Large intestine (tissue), 12 donors: ENCODE measurements at places on chromosomes 6 and 20. TPM values are rescaled to one million over a fixed set of nuclear protein-coding genes. Genes with fewer than 3 reads are reported as not detected.

GRCh38 chr20:40868551-40869217, 159.9 kb upstream of the TOP1 start:
- DNase-seq, result peak; percentile 44
- H3K36me3 ChIP-seq, result no peaks in the 10 kb centered on the region
- H3K27ac ChIP-seq, result no peak overlapping the region
- H3K27me3 ChIP-seq, result no peaks in the 10 kb centered on the region
- H3K4me1 ChIP-seq, result no peaks in the 10 kb centered on the region

GRCh38 chr6:158923805-158924498, 76.0 kb downstream of the RSPH3 start:
- DNase-seq, result peak; percentile 53
- H3K4me3 ChIP-seq, result no peak overlapping the region
- peak overlapping the region; percentile 60 for H3K27ac ChIP-seq
- H3K4me1 ChIP-seq, result no peaks in the 10 kb centered on the region

GRCh38 chr20:17624551-17625245, 54.8 kb downstream of the DSTN start:
- no peak overlapping the region for H3K4me3 ChIP-seq
- H3K36me3 ChIP-seq, result peaks cover 100% of the 10 kb centered on the region
- no peak overlapping the region for H3K27ac ChIP-seq
- no peak for DNase-seq
- no peaks in the 10 kb centered on the region for H3K27me3 ChIP-seq

- no peaks in the 10 kb centered on the region for H3K4me1 ChIP-seq
Measured at GRCh38 chr6:162179196-162179951, 548.2 kb downstream of the PRKN start.

DNA sequence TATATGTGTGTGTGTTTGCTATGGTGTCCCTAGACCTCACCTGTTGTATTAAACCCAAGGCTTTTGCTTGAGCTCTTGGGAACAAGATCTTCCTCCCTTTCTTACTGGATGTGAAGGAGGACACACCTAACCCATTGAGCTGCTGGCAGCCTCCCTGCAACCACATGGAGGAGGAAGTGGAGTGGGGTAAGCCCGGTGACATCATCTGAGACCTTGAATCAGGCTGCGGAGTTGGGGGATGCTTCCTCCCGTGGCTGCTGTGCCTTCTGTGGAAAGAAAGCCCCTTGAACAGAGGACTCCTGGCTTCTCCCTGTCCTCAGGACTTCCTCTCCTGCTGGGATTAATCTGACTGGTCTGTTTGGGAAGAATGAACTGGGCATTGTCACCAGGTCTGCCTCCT, 3.3 kb downstream of the CST11 start:
- no peaks in the 10 kb centered on the region for H3K36me3 ChIP-seq
- H3K4me3 ChIP-seq, result no peak overlapping the region
- H3K27me3 ChIP-seq, result no peaks in the 10 kb centered on the region
- H3K4me1 ChIP-seq, result no peaks in the 10 kb centered on the region

- no peak overlapping the region for H3K4me3 ChIP-seq
- no peaks in the 10 kb centered on the region for H3K4me1 ChIP-seq
- no peaks in the 10 kb centered on the region for H3K36me3 ChIP-seq
- H3K27ac ChIP-seq, result no peak overlapping the region
- H3K27me3 ChIP-seq, result no peaks in the 10 kb centered on the region
Measured at GRCh38 chr6:48775157-48775556, 664.2 kb upstream of the PTCHD4 start.

DNA sequence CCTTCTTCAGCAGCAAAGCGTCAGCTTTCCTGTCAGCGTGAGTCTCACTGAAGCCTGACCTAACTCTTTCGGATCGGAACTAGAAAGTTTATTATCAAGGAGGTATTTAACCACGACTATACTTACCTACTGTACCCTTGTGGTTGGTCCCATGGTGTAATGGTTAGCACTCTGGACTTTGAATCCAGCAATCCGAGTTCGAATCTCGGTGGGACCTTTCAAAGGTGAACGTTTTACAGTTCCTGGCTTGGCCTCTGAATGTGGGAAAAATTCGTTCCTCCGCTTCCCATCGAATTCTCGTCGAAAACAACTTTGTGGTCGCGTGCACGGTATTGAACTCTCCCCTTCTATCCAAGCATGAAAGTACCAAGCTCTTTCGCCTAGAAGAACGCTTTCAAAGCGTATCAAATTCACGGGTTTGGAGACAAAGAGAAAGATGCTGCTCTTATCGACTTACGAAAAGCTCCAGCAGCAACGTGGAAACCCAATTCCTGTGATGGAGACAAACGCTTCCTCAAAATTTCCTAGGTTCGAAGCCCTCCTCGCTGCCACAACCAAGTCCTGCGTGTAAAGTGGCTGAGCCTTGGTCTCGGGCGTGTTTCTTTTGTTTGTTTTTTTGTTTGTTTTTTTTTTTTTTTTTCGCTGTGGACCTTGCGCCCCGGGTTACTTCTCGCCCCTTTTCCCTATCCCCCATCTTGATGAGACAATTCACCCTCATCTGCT, 63.7 kb downstream of the GPX5 start:
- no peaks in the 10 kb centered on the region for H3K36me3 ChIP-seq
- peak; percentile 84 for DNase-seq
- H3K27me3 ChIP-seq, result peaks cover 29% of the 10 kb centered on the region
- peaks cover 7% of the 10 kb centered on the region for H3K4me1 ChIP-seq
- no peak overlapping the region for H3K27ac ChIP-seq
- H3K4me3 ChIP-seq, result peak overlapping the region; percentile 34

DNA sequence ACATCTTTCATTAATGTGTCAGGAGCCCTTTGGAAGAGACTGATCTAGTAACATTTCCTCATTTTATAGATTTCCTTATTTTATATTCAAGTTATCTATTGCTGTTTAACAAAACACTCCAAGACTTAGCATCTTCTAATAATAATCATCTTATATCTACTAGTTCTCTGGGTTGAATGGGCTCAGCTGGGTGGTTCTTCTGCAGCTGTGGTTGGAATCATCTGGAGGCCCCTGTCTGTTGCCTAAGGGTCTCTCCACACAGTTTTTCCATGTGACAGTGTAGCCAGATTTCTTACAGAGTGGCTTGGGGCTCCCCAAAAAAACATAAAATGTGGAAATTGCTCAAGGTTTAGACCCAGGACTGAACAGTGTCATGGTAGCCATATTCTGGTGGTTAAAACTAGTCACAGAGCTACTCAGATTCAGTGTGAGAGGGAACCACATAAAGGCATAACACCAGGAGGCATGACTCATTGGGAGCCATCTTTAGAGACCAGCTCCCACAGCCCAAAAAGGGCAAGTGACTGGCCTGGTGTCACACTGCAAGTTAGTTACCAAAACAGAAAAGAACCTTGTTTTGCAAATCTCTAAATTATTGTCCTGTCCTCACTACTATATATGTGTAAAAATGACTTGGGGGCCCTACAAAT, 11.5 kb downstream of the SLC2A10 start:
- H3K27ac ChIP-seq, result no peak overlapping the region
- no peaks in the 10 kb centered on the region for H3K27me3 ChIP-seq
- DNase-seq, result no peak
- peaks cover 13% of the 10 kb centered on the region for H3K36me3 ChIP-seq

GRCh38 chr20:6122873-6123648, at the start of gene FERMT1:
Gene FERMT1 (minus strand): TSS chr20:6123030. CDS start chr20:6119554, 3,476 bp downstream.
- H3K4me1 ChIP-seq, result peaks cover 10% of the 10 kb centered on the region
- peaks cover 5% of the 10 kb centered on the region for H3K36me3 ChIP-seq
- peak; percentile 73 for DNase-seq

DNA sequence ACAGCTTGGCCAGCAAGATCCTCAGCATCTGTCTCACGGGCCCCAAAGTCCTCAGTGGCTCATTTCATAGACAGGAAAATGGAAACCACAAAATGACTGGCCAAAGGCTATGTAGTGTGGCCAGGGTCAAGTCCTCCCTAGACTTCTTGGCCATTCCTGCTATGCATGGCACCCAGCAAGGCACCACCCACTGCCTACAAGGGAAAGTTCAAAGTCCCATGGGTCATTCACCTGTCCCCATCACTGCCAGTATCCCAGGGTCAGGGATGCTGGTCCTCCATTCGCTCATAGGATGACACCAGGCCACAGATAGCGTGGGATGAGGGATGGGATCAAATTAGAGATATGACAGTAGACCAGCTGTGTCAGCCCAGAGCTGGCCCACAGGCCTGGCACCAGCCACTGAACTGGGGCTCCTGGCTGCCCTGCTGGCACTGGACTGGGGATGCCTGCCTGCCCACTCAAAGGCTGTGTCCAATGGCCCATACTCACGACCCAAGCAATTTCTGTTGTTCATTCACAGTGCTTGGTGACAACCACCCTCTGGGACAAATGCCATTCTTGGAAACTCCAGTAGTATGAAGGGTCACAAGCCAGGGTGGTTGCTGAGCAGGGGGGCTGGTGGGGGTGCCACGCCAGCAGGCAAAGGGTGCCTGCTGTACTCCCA, 11.6 kb downstream of the ADISSP start:
- DNase-seq, result no peak
- no peak overlapping the region for H3K27ac ChIP-seq
- H3K4me1 ChIP-seq, result peaks cover 8% of the 10 kb centered on the region
- no peak overlapping the region for H3K4me3 ChIP-seq

DNA sequence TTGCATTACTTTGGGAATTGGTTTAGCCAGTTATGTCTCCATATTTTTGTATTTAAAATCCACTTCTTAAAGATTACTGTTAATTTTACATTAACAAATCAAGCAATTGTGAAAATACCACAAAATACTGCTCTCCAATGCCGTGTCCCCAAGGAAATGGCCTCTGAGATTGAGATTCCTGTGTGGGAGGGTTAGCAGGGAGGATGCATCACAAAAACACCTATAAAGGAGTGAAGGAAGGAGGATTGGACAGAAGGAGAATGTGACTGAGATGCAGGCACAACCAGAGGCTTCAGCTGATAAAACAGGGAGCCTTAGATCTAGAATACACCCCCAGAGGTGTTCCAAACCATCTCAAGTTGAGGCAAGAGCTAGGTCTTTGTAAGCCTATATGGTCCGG, 34.2 kb upstream of the NKAIN2 start:
- no peak for DNase-seq
- no peaks in the 10 kb centered on the region for H3K36me3 ChIP-seq
- H3K27ac ChIP-seq, result no peak overlapping the region
- H3K27me3 ChIP-seq, result no peaks in the 10 kb centered on the region
- H3K4me3 ChIP-seq, result no peak overlapping the region
- H3K4me1 ChIP-seq, result no peaks in the 10 kb centered on the region

- H3K27ac ChIP-seq, result no peak overlapping the region
- peaks cover 37% of the 10 kb centered on the region for H3K4me1 ChIP-seq
- H3K27me3 ChIP-seq, result no peaks in the 10 kb centered on the region
- H3K36me3 ChIP-seq, result peaks cover 4% of the 10 kb centered on the region
Measured at GRCh38 chr20:35314816-35315631, 22.8 kb upstream of the FAM83C start.

DNA sequence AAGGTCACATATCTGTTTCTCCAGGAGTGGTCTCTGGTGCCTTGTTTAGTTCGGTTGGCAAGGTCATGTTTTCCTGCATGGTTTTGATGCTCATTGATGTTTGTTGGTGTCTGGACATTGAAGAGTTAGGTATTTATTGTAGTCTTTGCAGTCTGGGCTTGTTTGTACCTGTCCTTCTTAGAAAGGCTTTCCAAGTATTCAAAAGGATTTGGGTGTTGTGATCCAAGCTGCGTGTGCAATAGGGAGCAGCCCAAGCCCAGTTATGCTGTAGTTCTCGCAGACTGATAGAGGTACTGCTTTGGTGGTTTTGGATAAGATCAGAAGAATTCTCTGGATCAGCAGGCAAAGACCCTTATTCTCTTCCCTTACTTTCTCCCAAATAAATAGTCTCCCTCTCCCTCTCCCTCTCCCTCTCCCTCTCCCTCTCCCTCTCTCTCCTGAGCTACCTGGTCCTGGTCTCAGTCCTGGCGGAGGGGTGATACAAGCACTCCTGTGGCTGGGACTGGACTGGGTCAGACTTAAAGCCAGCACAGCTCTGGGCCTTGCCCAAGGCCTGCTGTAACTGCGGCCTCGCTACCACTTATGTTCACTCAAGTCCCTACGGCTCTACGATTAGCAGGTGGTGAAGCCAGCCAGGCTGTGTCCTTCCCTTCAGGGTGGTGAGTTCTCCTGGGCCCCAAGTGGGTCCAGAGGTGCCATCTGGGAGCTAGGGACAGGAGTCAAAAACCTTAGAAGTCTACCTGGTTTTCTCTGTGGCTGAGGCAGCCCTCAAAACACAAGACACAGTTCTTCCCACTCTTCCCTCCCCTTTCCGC, 27.3 kb upstream of the GRM4 start:
- no peaks in the 10 kb centered on the region for H3K4me1 ChIP-seq
- H3K27me3 ChIP-seq, result no peaks in the 10 kb centered on the region
- no peak overlapping the region for H3K27ac ChIP-seq
- H3K36me3 ChIP-seq, result no peaks in the 10 kb centered on the region

LY6G6F gene
- polyA plus RNA-seq, result 0.07 TPM

PRSS16 gene
- 7.9 TPM for polyA plus RNA-seq

ALDH5A1 gene
- polyA plus RNA-seq, result 29.8 TPM

SAYSD1 gene
- 18.6 TPM for polyA plus RNA-seq

IDH3B gene
- polyA plus RNA-seq, result 124 TPM

VSX1 gene
- polyA plus RNA-seq, result 0.03 TPM

UNC5CL gene
- polyA plus RNA-seq, result 164 TPM

BEND3 gene
- polyA plus RNA-seq, result 4.9 TPM

ANKRD66 gene
- not detected for polyA plus RNA-seq

TMEM244 gene
- not detected for polyA plus RNA-seq

KIAA1755 gene
- 8.4 TPM for polyA plus RNA-seq

C6orf15 gene
- polyA plus RNA-seq, result not detected

SLC22A2 gene
- 0.04 TPM for polyA plus RNA-seq

LPA gene
- polyA plus RNA-seq, result 0.06 TPM
